CD4-positive, alpha-beta T cell treated with Interleukin-6 for 4 hours (primary cell): ENCODE measurements at places on chromosomes 5 and 9.

- no peak for DNase-seq
These were observed 5.8 kb upstream of the ISL1 start for GRCh38 chr5:51377151-51378060.

DNA sequence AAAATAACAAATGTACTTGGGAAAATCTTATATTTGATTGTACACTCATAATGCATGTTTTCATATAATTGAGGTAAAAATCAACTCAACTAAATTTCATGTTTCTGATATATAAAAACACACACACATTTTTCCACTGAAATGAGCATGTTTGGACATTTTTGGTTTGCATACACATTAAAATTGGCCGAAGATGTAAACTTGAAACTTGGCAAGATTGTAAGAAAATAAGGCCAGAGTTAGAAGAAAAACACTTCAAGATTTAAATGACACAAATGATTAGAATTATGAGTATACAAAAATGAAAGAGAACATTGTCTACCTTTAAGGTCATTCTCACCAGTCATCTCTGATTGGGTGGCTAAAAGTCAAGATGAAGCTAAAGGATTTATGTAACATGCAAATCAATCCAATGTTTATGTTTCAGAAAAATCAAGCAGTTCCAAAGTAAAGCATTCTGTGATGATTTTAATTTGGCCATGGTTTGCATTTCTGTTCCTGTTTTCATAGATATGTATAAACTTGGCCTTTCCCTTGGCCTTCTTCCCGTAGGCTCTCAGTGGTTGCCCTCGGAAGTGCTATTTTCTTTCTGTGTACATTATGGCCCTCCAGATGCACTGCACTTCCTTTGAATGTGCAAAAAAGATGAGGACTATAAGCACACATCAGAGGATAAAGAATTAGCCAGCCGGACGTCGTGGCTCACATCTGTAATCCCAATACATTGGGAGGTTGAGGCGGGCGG, 1105.4 kb upstream of the DMAC1 start:
- no peak for DNase-seq

GRCh38 chr9:89175828-89176261, 2.8 kb downstream of the SHC3 start:
- no peak for DNase-seq

- DNase-seq = no peak
These were observed 70.4 kb downstream of the CRB2 start for GRCh38 chr9:123426406-123426805.

DNA sequence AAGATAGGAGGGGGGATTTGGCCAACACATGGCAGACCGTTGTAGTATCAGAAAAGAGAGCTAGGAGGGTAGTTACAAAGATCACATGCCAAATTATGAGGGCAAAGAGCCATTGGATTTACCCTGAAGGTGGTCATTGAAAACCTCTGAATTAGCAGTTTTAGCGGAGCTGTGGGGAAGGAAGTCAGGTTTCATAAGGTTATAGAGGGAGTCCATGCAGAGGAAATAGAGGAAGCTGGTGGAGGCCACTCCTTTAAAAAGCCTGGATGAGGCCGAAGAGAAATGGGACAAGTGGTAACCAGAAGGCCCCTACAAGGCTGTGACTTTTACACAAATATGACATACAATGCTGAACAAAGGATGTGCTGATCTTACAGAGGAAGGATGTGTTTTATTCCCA, 13.2 kb downstream of the DOCK8 start:
- DNase-seq = no peak

- DNase-seq = peak; percentile 18
These were observed 7.5 kb downstream of the UNC5A start for GRCh38 chr5:176817841-176818377.

- DNase-seq = no peak
These were observed 637.2 kb upstream of the DMAC1 start for GRCh38 chr9:8436786-8437185.

- peak; percentile 58 for DNase-seq
These were observed 47.3 kb upstream of the SUB1 start for GRCh38 chr5:32538031-32538547.

DNA sequence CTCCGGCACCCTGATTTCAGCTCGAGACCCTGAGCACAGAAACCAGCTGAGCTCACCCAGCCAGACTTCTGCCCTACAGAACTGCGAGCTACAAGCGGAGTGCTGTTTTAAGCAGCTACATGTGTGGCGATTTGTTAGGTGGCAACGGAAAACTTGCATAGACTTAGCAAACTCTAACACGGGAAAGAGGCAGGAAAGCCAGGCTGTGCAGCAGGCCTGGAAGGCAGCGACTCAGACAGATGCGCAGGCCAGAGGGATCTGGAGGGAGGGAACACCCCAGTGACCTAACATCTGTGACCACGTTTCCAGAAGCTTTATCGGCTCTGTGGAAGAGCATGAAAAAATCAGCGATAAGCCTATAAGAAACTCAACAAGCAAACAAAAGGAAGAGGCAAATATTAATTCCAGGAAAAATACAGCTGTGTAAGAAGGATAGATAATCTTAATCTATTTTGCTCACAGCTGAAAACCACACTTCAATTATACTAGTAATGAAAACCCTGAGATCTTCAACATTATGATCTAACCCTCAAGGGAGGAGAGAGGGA, 11.0 kb downstream of the UBAC1 start:
- no peak for DNase-seq

DNA sequence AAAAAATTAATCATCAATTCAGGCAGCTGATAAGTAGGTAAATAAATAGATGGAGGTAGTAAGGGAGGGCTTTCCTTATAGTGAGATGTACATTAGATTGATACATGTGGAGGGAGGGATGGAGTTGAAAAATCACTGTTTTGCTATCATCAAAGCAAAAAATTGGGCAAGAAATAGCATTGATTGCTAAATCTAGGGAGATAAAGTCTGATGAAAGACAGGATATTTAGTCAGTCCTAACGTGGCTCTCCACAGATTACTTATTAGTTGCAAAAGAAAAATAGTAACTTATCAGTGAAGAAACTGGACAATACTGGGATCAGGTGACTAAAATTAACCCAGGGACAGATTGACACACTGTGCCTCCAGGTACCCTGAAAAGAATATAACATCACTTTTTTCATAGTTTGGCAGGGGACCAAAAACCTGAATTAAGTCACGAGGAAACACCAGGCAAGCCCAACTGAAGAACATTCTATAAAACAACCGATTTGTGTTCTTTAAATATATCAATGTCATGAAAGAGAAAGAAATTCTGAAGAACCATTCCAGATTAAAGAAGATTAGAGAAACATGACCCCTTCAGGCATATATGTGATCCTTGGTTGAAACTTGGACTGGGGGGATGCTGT, 27.1 kb upstream of the GOLPH3 start:
- no peak for DNase-seq

- no peak for DNase-seq
These were observed 35.9 kb upstream of the PUM3 start for GRCh38 chr9:2879803-2880202.

DNA sequence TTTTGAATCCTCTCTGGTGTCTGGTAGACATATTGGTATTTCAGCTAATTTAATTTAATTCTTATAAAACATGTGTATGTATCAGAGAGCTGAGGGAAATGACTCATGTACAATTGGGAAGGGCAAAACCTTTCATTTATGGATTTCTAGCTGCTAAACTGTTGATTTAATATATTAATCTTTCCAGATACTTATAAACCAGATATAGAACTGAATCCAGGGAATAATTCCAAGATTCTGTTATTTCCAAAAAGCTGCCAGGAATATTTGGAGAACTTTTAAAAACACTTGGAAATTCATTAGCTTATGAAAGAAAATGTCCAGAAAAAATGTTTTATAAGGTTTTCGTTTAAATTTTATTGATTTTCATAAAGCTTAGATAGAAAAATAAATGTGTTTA, 295.5 kb downstream of the YTHDC2 start:
- no peak for DNase-seq

DNA sequence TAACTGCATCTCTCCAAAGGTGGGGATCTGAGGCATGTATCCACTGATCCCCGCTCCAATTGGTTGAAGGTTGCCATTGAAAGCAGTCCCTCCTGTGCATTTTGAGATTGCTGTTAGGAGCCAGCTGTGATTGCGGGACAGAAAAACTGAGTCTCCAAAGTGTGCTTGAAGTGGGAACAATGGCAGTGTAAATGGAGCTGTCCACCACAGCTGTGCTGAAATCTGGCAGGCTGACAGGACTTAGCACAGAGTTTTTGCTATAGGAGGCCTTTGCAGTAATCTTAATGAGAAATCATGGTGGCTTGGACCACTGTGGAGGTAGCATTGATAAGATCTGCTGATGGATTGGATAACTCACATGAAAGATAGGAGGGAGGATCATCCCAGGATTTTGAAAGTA, 3.3 kb downstream of the RNF20 start:
- no peak for DNase-seq

DNA sequence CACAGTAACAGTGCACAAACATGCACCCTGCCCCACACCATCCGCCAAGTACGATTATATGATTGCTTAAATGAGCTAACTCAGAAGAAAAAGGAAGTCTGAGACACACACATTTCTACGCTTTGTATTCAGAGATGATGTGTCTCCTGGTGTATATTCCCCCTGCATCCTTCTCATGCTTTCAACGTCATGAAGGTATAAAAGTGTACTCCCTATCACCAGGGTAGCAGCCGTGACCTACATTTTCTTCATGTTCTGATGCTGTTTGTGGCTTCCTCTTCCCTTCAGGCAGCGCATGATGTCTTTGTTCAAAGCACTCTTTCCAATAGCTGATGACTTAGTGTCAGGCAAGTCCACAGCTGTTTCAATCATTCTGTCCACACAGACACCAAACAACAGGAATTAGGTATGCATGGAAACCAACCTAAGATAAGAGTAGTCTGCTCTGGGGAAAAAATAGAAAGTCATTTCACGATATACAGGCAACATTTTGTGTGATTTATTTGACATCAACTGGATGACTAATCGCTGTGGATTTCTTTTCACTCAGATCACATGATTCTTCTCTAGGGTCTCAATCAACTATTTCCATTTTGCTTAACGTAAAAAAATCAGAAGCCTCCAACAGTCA, 269.4 kb upstream of the PTGER4 start:
- peak; percentile 76 for DNase-seq

GRCh38 chr5:80777347-80778287, 122.8 kb upstream of the DHFR start:
- no peak for DNase-seq

- no peak for DNase-seq
These were observed 92.9 kb downstream of the NDFIP1 start for GRCh38 chr5:142201471-142201887.

- no peak for DNase-seq
These were observed 37.6 kb upstream of the RAI14 start for GRCh38 chr5:34618371-34619065.

GRCh38 chr9:118395415-118395814, 691.2 kb downstream of the TLR4 start:
- DNase-seq = no peak

- no peak for DNase-seq
These were observed 309.3 kb downstream of the KIAA0825 start for GRCh38 chr5:94309141-94309540.

DNA sequence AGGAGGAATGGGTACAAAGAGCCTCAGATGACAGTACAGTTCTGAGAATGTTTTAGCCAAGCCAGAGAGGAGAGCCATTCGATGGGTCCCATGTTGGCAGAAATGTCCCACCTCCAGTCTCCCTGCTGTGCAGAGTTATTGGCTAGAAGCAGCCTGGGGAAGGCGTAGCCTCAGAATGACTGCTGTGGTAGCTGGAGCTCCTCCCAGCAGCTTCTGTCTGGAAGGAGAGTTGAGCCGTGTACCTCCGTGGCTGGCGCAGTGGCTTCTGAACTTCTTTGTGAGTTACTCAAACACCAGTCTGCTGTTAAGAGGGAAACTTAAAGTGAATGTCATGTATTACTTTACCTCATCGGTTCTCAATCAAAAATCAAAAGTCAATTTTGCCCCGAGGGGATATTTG, 193.3 kb upstream of the SNX2 start:
- DNase-seq = no peak

- DNase-seq = no peak
These were observed 8.9 kb upstream of the FBXW11 start for GRCh38 chr5:172015346-172015745.

DNA sequence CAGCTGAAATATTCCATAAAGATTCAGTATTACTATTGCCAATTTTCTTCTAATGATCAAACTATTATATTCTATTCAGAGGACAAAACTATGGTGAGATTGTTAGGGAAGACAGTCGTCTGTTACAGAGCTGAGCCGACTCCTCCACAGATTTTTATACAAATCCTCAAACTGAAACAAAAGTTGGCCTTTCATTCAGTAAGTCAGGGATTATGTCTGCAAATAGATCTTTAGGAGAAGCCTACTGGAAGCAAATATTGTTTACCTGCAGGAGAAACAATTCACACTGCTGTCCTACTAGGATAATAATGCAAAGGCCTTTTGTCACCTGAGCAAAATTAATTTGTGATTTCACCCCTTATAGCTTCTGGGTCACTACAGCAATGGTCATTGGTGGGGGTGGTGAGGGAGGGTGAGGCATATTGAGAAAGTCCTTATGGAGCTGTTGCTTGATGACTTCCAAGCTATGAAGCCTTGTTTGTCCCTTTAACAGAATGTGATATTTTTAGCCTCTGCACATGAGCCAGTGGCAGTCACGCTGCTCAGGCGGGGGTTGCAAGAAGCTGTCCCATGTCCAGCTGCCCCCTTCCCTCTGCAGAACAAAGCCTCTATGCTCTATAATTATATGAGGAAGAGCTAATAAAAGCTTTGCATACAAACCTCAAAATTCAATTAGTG, 200.5 kb upstream of the KLF9 start:
- DNase-seq = no peak

- no peak for DNase-seq
These were observed 87.0 kb downstream of the WNK2 start for GRCh38 chr9:93270976-93271375.

DNA sequence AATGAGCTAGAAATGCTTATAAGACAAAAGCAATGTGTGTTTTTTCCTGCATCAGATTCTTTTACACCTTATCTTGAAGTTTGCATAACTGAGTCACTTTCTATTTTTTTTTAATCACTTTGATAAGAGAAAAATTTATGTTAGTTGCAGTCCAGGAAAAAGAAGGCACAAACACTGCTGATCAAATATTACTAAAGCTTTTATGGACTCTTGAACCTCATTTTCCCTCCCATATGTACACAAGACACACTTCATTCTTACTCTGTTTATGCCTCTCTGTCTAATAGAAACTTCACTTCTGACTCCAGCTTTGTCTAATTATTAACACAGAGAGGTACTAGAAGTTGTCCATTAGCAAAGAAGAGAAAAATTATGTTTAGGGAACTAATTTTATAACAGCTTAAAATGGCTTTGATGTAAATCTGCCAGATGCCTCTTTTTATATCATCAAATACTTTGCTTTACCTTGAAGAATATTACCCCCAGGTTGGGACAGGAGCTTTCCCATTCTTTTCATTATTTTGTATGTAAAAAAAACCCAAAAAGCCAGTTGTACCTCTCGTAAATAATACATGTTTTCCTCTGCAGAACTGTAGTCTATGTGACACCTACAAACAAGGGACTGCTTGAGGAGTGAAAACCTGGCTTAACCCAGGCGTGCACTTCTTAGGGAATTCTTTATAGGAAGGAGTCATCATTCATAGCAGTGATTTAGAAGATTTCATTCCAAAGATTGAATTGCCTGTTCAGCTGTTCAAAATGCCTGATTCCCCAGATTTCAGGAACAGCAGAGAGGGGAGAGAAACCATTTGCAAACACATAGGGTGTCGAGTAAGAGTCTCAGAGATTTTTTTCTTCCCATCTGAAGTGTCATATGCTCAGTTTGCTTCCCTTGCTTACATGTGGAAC, 72.6 kb downstream of the DAPK1 start:
- DNase-seq = no peak

- DNase-seq = no peak
These were observed 149.3 kb downstream of the RGS3 start for GRCh38 chr9:113612828-113613227.
